ENCODE measurements at places on chromosomes 7 and 10.

DNA sequence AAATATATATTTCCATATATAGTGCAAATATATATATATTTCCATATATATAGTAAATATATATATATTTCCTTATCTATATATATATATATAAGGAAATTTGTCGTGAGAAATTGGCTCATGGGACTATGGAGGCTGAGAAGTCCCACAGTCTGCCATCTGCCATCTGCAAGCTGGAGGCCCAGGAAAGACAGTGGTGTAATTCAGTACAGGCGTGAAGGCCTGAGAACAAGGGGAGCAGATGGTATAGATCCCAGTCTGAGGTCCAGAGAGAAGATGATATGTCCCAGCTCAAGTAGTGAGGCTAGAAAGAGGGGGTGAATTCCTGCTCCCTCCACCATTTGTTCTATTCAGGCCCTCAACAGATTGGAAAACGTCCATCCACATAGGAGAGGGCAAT lies 78.9 kb downstream of the MTPN start:
- no peak for DNase-seq

DNA sequence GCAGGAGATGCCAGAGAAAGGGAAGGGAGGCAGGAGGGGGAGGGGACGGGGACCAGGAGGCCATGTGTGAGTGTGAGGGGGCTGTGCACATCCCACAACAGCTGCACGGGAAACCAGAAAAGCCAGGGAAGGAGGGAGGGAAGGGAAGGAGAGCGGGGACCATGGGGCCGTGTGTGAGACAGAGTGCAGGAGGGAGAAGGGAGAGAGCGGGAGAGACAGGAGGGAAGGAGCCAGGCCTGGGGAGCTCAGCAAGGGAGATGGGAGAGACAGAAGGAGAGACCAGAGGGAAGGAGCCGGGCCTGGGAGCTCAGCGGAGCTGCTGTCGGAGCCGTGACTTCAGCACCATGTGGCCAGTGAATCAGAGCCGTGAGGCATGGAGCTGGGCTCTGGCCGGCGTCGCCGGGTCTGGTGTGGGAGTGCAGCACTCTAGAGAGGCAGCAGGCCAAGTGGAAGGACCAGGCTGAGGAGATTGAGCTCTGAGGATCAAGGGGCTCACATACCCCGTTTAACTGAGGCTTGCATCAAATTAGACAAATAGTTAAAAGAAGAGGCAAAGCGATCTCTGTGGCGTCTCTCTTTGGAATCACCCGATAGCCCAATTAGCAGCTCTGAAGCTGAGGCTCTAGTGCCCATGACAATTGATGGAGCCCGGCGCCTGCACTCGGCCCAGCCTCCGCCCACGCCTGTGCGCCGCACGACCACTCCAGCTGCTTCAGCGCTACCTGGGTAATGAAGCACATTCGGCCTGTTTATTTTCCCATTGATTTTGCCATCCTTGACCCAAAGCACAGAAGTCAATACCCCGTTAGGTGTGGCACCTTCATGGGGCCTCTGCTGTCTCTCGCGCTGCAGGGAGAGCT lies 150.4 kb downstream of the MAD1L1 start:
- DNase-seq = no peak

GRCh38 chr10:72058989-72059842 lies 29.1 kb downstream of the SPOCK2 start:
- peak; percentile 31 for DNase-seq

DNA sequence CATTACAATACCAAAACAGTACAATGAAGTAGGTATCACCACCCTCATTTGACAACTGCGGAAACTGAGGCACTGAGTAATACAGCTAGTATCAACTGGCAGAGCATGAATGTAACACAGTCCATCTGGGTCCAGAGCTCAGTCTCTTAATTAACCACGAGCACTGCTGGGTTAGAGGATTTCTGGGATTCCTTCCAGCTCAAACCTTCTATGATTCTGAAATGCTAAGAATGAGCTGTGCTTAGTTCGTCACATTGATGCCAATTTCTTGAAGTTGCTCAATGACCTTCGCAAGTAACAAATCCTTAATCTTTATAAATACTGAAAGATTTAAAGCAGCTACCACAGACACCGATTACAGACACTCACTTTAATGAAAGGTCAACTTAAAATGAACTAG lies 62.5 kb downstream of the SGMS1 start:
- DNase-seq = no peak

- DNase-seq = no peak
Measured at GRCh38 chr7:42739638-42740037, 172.2 kb downstream of the C7orf25 start.

- no peak for DNase-seq
Measured at GRCh38 chr7:33893377-33893776, 12.0 kb upstream of the BMPER start.

GRCh38 chr10:128990986-128991385 lies 476.1 kb upstream of the MGMT start:
- no peak for DNase-seq

- DNase-seq = no peak
Measured at GRCh38 chr7:7965301-7965700, 3.3 kb upstream of the GLCCI1 start.

- no peak for DNase-seq
Measured at GRCh38 chr7:81865754-81866153, 95.9 kb upstream of the HGF start.

- DNase-seq = no peak
Measured at GRCh38 chr7:55521512-55521911, 50.8 kb downstream of the VOPP1 start.

GRCh38 chr10:12940791-12941190 lies 60.7 kb downstream of the CCDC3 start:
- no peak for DNase-seq

- DNase-seq = no peak
Measured at GRCh38 chr7:148083448-148083847, 507.1 kb upstream of the C7orf33 start.

DNA sequence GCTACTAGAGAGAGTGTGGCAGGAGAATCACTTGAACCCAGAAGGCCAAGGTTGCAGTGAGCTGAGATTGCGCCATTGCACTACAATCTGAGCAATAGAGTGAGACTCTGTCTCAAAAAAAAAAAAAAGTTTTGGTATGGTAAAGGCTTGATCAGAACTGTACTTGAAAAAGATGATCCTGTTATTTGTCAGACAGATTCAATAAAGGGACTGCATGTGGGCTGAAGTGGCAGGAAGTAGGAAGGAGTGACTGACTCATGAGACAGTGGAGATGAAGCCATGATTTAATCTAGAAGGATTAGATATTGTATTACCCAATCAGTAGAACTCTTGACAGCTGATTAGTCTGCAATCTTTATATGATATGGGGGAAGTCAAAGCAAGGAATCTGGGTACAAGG lies 2.7 kb upstream of the TMEM254 start:
- DNase-seq = no peak

DNA sequence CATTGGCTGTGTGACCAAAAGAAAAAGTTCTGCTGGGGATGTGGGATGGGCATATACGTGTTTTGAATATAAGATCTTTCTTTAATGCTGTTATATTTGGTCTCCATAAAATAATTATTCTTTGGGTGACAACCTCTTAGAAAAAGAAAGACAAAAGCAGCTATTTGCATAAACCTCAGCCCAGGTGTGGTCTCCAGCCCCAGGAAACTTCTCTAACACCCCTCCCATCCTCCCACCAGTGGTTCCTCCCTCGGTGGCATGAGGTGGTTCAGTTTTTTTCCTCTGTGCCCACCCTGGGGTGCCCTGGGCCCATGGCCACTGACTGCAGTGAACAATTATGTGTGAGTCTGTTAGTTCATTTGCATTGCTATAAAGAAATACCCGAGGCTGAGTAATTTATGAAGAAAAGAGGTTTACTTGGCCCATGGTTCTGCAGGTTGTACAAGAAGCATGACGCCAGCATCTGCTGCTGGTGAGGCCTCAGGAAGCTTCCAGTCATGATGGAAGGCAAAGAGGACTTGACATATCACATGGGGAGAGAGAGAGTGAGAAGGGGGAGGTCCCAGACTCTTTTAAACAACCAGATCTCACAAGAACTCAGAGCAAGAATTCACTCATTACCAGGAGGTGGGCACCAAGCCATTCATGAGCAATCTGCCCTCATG lies 165.9 kb downstream of the CUX1 start:
- no peak for DNase-seq

DNA sequence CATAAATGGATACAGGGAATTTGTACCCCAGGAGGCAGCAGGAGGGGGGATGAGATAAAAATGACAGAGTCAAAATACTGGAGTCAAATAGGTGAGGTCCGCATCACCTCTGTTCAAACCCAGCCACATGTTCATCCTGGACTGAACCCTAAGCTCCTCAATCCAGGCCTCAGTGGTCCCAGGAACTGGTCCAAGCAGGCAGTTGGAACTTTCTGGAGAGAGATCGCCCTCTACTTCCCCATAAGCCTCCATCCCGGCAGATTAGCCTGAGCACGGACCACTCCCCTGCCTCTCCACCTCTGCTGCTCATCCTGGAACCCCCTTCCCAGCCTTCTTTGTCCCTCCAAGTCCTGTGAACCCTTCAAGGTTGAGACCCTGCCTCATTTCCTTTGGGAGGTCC lies 959.7 kb upstream of the ZNF722 start:
- DNase-seq = no peak

DNA sequence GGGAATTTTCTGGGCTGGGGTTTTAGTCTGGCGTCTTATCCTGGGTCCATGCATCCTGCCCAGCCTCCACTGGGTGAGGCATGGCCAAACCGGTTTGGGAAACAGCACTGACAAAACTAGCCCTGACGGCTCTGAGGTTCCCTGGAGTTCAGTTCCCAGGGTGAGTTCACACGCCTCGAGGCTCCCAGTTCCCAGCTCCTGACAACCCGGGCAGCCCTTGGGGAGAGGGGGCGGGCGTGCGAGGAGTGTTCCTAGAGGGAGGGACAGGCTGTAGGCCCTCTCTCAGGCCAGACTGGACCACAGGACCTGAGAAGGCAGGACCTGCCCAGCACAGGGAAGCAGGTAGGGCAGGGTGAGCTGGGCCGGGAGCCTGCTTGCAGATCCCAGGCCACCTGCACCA lies 82.3 kb upstream of the PPIF start:
- no peak for DNase-seq

GRCh38 chr7:94183289-94183749 lies 179.2 kb upstream of the BET1 start:
- DNase-seq = no peak

- DNase-seq = no peak
Measured at GRCh38 chr10:12914111-12914510, 87.4 kb downstream of the CCDC3 start.

DNA sequence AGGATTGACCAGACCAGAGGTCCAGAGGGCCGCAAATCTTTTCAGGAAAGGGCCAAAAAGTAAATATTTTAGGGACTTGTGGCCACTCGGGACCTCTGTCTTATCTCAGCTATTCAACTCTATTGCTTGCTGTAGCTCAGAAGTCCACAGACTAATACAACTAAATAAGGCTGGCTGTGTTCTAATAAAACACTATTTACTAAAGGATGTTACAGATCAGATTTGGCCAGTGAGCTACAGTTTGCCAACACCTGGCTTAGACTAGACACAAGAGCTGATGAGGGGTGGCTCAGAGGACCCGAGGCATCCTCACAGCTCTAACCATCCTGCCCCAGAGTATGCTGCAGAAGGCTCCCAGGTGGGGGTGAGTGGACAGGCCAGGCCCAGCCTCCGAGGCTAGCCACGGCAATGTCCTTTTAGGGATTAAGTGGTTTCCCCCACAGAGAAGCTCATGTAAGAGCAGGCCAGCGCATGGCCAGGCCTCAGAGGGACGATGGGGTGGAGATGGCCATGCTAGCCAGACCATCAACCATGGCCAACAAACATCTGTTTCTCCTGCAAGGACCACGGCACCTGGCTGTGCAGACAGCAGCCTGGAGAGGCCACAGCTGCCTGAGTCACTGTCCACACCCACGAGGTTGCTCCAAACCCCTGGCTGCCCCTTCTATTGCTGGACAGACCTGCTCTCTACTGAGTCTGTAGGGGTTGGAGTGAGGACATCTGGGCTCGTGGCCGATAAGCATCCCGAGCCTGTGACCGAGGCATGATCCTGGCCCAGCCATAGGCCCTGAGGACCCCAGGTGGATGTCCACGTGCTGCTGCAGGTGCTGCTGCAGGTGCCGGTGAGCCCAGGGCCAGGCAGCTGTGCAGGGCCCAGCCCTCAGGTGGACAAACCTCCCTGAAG lies 76.5 kb downstream of the AFAP1L2 start:
- no peak for DNase-seq

DNA sequence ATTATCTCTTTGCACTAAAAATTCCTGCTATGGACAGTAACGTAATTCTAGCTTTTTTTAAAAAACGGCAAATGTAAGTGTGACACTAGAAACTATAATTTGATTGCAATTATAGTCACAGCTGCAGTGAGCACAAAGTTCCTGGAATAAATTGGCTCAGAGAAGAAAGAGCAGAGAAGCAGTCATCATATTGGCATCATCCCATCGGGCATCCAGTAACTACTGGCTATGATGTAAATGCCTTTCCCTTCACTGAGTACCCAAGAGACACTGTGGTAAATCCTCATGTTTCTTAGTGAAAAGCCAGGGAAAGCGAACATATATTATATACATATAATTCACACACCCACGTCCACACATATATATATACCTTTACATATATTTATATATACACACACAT lies 43.6 kb downstream of the PIP4K2A start:
- DNase-seq = no peak

DNA sequence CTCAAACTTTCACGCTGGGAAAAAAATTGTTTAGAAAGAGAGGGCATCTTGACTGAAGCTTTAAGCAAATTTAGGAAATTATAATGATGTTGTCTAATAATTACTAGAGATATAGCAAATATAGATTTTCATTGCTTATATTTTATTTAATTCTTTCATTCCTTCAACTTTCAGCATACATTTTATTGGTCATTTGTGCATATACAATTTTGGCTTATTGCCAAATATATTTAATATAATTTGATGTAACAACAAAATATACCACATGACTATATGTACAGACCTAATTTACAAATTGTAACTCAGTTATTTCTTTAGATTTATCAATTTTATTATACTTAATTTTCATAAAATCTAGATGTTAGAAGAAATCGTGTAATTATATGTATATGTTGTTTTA lies 390.1 kb downstream of the ATRNL1 start:
- DNase-seq = no peak

- DNase-seq = no peak
Measured at GRCh38 chr10:21995557-21995956, 8.0 kb downstream of the DNAJC1 start.

DNA sequence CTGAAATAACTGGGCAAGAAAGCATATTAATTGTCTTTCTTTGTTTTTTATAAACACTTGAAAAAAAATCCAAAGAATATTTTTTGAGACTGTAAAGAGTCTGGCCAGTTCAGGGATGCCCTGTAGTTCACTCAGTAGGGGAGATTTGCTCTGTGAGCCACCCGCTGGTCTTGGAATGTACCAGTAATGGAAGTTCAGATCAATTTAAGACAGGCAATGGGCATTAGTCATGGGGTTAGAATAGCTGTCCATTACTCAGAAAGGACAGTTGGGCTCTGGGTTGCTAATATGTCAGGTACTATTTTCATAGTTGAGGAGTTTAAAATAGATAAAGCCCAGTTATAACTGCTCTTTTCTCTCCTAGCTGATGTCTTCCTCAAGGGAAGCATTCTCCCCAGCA lies 38.7 kb downstream of the A1CF start:
- DNase-seq = no peak

DNA sequence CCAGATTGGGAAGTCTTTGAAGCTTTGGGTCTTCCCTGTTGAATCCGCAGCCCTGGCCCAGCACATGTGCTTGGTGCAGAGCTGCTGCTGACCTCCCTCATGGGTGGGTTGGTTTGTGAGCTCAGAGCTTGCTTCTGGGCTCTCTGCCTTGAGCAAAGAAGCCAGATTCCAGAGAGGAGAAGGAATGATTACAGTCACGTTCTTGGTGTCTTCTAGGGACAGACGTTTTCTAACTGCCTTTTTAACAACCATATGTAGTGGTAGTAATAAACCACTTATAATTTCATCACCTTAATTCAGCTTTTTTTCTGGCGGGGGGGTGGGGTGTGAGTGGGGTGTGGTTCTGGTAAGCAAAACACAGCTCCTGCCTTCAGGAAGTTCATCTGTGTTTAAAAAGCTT lies 39.5 kb downstream of the LRMDA start:
- DNase-seq = no peak

All from activated T-helper 9 cell treated with anti-CD3 and anti-CD28 coated beads, Interleukin-2, amount 50 U/mL, for 16 hours (primary cell).